ENCODE measurements at places on chromosomes 5 and 9.

- DNase-seq: no peak
These were observed 54.3 kb upstream of the ANKRD33B start for GRCh38 chr5:10509575-10509974.

GRCh38 chr5:80973027-80973426, 12.9 kb downstream of the RASGRF2 start:
- DNase-seq: no peak

- DNase-seq: no peak
These were observed 101.1 kb downstream of the NFIB start for GRCh38 chr9:14212697-14213420.

- DNase-seq: no peak
These were observed 35.0 kb downstream of the NACC2 start for GRCh38 chr9:136059851-136060670.

- DNase-seq: no peak
These were observed 159.8 kb upstream of the KLF9 start for GRCh38 chr9:70574151-70574837.
